ENCODE measurements at places on chromosomes 5 and 9. TPM values are rescaled to one million over a fixed set of nuclear protein-coding genes. Genes with fewer than 3 reads are reported as not detected.

DNA sequence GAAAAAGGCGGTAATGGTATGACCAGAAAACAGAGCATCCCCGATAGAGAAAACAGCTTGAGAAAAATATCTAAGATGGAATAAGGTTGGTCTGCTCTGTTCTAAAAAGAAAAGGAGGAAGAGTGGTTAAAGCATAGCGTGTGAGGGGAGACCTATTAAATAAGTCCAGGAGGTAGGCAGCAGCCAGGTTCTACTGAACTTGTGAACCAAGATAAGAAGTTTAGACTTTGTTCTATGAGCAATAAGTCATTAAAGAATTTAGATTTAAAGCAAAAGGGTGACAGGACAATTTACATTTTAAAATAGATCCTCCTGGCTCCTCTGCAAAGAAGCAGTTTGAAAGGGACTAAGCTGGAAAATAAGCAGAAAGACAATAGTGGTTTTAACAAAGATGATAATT lies 81.3 kb upstream of the COX7C start:
- no peak for DNase-seq

DNA sequence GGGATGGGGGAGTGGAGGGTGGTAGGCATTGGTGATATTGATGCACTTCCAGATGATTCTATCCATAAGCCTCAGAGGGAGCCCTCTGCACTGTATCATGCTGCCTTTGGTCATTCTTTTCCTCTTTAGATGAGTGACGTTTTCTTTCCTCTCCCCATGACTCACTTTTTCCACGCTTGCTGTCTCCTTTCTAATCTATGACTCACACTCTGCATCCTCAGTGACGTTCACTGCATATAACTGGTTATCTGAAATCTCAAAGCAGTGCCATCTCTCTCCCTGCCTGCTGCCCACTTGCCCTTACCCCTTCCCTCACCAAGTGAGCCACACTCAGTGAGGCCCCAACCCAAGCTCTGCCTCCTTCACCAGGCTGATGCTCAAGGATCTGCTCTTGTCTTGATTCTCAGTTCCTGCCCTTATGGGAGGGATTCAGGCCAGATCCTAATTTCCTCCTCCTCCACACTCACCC lies 31.6 kb downstream of the PTGS1 start:
- peak; percentile 44 for DNase-seq

DNA sequence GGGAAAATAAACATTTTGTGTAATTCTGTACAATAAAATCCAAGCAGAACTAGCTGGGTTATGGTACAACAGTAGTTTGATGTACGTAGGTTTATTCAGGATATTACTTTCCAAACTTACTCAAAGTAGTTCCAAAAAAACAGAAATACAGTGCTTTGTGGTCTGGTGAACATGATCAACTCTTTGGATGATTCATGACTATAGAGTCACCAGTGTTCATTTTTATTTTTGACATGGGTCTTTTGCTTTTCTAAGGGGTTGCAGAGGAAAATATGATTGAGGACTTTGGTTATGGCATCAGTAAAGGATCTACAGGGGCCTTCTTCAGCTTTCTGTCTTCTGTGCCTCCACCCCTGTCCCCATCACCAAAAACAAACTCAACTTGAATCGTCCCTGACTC lies 127.2 kb downstream of the TLE4 start:
- no peak for DNase-seq

DNA sequence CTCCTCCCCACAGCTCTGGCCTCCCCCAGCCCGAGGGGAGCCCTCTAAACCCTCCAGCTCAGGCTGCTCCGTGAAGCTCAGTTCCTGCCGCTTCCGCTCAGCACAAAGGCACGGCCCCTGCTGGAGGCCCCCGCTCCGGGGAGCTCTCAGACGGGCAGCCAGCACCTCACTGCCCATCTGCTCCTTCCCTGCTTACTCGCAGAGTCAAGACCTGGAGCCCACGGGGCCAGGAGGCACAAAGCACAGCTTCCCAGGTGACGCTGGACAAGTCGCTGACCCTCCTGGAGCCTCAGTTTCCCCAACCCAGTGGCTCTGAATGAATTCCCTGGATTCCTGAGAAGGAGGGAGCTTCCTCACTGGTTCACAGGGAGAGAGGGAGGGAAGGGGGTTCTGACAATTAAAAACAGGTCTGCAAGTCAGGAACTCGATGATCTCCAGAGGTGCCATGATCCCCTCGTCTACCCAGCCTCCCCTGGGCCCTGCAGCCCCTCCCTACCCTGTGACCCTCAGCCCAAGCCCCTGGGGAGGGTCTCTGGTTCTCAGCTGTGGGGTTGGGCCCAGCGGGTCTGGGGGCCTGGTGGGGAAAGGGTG lies 36.2 kb downstream of the VAV2 start:
- DNase-seq: no peak

GRCh38 chr9:32992595-32993238 lies 8.7 kb downstream of the APTX start:
- no peak for DNase-seq

- DNase-seq: no peak
Observed at GRCh38 chr5:5156471-5157082, 16.4 kb downstream of the ADAMTS16 start.

GRCh38 chr5:38330207-38330606 lies 71.8 kb downstream of the EGFLAM start:
- DNase-seq: no peak

- DNase-seq: no peak
Observed at GRCh38 chr5:122757285-122757684, 17.6 kb upstream of the SNX2 start.

DNA sequence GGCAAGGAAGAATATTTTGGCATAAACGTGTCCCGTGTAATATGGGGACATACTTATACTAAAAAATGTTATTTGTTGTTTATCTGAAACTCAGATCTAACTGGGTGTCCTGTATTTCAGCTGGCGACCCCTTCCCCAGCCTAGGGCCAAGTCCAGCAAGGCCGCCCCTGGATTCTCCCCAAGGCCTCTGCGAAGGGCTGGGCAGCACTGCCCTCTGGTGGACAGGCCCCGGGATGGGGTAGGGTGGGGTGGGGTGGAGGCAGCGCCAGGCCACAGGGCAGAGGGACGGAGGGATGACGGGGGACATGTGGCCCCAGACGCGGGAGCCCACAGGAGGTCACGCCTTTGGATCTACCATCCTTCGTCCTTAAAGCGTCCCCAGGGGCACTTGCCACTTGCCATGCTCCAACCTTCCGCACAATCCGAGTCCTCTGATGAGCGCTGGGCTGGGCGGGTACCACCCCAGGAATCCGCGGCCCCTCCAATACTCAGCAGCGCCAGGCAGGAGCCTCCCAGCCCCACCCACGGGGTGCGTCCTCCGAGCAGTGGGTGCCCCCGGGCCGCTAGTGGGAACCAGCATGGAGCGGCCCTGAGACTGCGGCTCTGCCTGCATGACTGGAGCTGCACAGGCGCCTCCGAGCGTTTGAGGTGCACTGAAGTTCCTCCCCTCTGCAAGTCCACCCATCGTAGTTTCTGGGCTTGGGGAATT lies 7.1 kb upstream of the AGPAT2 start:
- no peak for DNase-seq

Gene FCN2
- not detected for total RNA-seq

Gene PDCD1LG2
- total RNA-seq: 4.2 TPM

Gene DDX4
- total RNA-seq: not detected

Gene TAS2R1
- total RNA-seq: not detected

Gene SPATA31C1
- total RNA-seq: not detected

Gene PRSS3
- total RNA-seq: 1.00 TPM

Gene MORN5
- total RNA-seq: 1.5 TPM
